GM12864 (cell line): ENCODE measurements at places on chromosomes 3 and 15.

DNA sequence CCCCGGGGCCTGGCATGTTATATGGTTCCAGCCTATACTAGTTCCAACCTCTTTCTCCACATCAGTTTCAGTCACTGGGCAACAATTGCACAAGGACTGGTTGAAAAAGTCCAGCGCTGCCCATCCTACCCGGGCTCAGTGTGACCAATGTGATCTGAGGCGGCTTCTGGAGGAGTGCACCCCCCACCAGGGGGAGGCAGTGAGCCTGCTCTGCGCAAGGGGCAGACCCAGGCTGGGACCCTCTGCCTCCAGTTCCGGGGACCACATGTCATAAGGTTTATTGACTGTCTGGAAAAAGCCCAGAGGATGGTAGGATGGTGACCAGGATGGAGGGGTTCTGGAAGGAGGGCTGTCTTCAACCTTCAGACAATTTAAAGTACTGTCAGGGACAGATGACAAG, 25.6 kb upstream of the NR2E3 start:
- no peak for DNase-seq

DNA sequence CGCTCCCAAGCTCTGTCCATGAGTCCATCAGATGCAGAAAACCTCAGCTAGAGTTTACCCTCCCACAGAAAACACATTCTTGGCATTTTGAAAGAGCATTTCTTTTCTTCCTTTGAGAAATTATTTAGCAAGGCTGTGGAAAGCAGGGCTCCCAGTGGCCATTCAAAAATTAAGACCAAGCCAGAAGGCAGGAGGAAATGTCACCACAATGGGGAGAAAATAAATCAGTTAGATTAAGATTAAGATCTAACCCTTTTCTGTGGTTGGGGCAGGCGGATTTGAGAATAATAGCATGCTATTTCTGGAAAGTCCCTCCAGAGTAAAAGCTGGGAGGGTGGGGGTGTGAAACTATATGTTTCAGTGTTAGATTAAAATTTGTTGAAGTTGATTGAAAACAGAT, 20.2 kb downstream of the LRIG1 start:
- DNase-seq = no peak

- DNase-seq = no peak
These were observed 85.3 kb upstream of the TNFAIP8L3 start for GRCh38 chr15:51180011-51180410.

GRCh38 chr3:150303768-150304167, 104.3 kb upstream of the TSC22D2 start:
- DNase-seq = no peak

- DNase-seq = no peak
These were observed 31.6 kb upstream of the SIN3A start for GRCh38 chr15:75483106-75483505.

DNA sequence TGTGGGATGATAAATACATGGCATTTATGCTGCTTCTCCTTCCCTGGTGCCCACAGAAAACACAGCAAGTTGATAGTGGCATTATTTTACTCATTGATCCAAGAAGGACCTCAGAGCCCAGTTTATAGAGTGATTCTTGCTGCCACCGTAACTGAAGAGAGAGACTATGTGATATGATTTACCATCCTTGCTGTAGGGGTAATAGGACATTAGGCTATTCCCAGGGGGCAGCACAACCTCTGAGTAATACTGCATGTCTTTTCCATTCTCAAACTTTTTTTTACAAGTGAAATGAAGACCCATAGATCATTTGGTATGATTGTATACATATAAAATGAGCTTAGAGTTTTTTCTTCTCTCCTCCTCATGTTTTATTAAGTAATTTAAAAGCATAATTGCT, 136.4 kb downstream of the ABI3BP start:
- DNase-seq = no peak

GRCh38 chr3:113231827-113232253, 20.5 kb downstream of the BOC start:
- DNase-seq = no peak

DNA sequence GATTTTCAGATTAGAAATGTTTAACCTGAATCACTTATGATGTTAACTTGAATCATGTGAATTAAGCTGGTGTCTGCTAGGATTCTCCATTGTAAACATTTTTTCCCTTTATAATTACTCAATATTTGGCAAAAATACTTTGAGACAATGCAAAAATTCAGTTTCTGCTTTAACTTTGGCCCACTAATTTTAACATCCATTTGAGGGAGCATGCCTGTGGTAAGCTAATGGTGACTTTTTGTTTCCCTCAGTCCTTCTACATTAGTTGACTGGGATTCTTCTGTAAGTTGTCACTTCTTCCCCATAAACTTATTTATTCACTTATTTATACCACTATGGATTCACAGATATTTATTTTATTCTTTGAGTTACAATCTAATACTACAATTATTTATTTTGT, 59.3 kb downstream of the PIK3R4 start:
- no peak for DNase-seq

GRCh38 chr3:15151166-15151565, 52.2 kb upstream of the RBSN start:
- no peak for DNase-seq

DNA sequence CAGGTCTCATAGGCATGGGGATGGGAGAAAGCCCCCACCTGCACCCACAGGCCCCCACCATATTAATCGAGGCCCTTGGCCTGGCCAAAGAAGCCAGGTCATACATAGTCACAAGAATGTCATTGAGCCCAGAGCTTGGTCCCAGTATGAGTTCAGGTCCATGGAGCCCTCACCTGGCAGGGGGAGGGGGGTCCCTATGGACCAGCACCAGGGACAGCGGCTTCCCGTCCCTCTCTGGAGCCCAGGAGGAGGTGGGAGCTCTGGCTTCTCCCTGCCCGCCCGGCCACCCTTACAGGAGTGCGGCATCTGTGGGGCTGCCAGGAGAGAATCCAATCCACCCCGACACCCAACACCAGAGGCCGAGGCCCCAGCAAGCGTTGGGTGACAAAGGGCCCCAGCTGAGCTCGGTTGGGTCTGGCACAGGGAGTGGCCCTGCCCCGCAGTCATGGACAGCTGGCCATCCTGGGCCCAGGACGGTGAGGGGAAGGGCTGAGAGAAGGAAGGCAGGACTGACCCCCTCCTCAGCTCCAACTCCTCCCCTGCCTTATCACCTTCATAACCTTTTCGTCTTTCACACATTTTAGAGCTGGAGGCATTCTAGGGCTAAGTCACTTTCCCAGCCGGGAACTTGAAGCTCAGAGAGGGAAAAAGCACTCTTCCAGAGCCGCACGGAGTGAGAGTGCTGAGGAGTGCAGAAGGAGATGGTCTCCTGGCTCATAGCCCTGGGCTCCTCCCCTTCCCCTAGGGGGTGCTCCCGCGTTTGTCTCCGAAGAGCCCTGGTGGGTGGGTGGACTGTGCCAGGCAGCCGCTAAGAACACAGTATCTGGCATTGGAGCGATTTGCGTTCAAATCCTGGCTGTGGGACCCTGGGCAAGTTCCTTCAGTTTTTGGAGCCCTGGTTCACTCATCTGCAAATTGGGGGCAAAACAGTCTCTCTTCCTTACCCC, 54.6 kb downstream of the ATP2B2 start:
- DNase-seq = no peak

- no peak for DNase-seq
These were observed 16.9 kb downstream of the FBLN2 start for GRCh38 chr3:13565581-13566452.

- DNase-seq = no peak
These were observed 87.8 kb downstream of the ASB7 start for GRCh38 chr15:100690032-100690794.
